H4 (cell line): ENCODE measurements at places on chromosomes 2 and 18.

- DNase-seq: peak; percentile 4
Measured at GRCh38 chr2:182715121-182715891, 751 bp upstream of the DNAJC10 start.

DNA sequence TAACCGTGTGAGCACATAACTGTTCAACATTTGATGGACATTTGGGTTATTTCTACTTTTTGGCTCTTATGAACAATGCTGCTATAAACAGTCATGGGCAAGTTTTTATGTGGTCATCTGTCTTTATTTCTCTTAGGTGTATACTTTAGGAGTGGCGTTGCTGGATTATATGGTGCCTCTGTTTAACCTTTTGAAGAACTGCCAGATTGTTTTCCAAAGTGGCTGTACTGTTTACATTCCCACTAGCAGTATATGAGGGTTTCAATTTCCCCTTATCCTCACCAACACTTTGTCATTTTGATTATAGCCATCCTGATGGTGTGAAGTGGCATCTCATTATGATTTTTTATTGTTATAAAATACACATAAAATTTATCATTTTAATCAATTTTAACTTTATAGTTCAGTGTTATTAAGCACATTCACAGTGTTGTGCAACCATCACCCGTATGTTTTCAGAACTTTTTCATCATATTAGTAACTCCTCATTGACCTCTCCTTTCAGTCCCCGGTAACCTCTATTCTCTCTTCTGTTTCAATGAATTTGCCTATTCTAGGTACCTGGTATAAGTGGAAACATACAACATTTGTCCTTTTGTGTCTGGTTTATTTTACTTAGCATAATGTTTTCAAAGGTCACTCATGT is 55.4 kb downstream of the EML4 start:
- no peak for DNase-seq

GRCh38 chr2:216094701-216095100 is 13.0 kb downstream of the TMEM169 start:
- no peak for DNase-seq

- DNase-seq: no peak
Measured at GRCh38 chr18:54584065-54584464, 7.0 kb upstream of the DYNAP start.

DNA sequence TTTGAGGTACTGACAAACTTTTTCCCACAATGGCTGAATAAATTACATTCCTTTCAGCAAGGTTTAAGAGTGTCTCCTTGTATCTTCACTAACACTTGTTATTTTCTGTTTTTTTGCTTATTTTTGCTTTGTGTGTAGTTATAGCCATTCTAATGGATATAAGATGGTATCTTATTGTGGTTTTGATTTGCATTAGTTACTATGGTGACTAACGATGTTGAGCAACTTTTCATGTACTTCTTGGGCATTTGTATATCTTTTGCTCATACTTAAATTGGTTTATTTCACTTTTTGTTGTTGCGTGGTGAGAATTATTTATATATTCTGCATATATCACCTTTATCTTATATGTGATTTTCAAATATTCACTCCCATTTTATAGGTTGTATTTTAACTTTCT is 79.9 kb upstream of the FSIP2 start:
- peak; percentile 47 for DNase-seq

GRCh38 chr2:48415836-48416515 is 114.0 kb upstream of the STON1 start:
- no peak for DNase-seq

- no peak for DNase-seq
Measured at GRCh38 chr2:60318544-60318943, 234.9 kb downstream of the BCL11A start.

GRCh38 chr2:70921839-70922234 is 13.9 kb upstream of the ATP6V1B1 start:
- no peak for DNase-seq
